ENCODE measurements at places on chromosomes 7 and 10.

GRCh38 chr10:63240807-63241206 lies 107.7 kb downstream of the NRBF2 start:
- no peak for DNase-seq

DNA sequence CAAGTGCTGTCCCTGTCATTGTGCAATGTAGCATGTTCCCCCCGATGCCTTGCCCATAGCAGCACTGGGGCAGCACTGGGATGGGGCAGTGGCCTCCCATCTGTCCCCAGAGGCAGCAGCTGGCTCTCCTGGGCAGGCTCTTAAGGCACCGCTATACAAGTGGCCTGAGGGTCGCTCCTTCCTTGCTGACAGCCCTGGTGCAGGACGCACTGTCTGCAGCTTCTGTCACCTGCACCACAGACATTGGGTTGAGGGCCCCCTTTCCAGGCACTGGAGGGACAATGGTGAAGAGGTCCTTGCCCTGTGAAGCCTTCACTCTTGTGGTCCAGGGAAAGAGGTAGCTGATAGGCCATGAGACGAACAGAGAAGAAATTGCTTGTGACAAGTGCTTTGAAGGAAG lies 10.6 kb downstream of the CPSF4 start:
- no peak for DNase-seq

DNA sequence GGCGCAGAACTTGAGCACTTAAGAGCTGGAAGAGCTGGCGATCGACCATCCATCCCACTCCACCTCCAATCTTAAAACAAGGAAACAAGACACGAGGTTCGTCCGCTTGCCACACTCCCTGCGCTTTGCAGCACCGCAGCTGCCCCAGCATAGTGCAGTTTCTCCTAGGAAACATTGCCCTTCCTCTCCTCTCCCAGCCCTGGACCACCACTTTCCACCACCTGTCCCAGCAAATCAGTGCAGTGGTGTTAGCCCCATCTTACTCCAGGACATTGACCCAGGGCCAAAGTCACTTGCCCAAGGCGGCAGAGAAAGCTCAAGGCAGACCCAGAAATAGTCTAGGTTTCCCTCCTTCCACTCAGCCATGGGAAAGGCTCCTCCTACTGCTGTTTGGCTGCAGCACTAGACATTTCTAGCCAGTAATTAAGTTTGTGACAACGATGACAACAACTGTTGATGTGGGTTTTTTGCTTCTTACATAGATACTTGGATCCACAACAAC lies 1.5 kb upstream of the PARD3 start:
- peak; percentile 22 for DNase-seq

DNA sequence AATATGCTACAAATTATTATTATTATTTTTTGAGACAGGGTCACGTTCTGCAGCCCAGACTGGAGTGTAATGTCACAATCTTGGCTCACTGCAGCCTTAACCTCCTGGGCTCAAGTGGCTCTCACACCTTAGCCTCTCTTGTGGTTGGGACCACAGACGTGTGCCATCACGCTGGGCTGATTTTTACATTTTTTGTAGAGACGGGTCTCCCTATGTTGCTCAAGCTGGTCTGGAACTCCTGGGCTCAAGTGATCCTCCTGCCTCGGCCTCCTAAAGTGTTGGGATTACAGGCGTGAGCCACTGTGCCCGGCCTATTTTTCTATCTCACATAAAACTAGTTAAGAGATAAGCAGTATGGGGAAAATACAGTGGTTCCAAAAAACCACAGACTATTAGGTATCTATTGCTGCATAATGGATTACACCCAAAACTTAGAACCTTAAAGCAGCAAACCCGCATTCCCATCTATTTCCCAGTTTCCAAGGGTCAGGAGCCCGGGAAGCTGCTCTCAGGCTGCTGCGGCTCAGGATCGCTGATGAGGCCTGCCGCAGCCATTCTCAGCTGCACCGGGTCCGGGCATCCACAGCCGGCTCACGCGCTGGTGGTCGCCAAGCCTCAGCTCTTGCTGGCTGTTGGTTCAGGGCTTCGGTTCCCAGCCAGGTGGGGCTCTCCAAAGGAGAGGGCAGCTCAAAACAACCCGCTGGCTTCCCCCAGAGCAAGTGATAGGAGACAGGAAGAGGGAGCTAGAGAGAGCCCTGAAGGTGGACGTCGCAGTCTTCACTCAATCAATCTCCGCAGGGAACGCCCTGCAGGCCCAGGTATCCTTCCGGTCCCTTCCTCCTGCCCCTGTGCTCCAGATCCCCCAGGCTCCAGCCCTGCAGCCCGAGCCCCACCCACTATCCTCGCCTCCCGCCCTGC lies 128.2 kb downstream of the UBE2H start:
- DNase-seq, result peak; percentile 77

GRCh38 chr10:20298417-20298816 lies 482.2 kb downstream of the PLXDC2 start:
- no peak for DNase-seq

DNA sequence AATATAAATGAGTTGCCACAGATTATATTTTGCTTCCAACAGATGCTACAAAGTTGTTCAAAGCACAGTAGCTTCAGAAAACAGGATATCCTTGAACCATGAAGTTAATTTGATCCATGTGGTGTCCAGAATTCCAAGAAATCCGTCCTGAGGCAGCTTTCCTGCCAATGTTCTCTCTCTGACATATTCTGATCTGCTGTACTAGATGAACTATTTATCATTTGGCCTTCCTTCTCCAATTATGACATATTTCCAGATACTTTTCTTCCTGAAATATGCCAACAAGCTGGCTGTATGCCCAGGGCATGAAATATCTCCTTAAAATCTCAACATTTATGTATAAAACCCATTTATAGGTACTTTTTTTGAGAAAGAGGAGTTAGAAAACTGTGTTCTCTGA lies 141.1 kb downstream of the SPAG6 start:
- no peak for DNase-seq

- no peak for DNase-seq
These were observed 956.6 kb downstream of the GATA3 start for GRCh38 chr10:9010931-9011670.

DNA sequence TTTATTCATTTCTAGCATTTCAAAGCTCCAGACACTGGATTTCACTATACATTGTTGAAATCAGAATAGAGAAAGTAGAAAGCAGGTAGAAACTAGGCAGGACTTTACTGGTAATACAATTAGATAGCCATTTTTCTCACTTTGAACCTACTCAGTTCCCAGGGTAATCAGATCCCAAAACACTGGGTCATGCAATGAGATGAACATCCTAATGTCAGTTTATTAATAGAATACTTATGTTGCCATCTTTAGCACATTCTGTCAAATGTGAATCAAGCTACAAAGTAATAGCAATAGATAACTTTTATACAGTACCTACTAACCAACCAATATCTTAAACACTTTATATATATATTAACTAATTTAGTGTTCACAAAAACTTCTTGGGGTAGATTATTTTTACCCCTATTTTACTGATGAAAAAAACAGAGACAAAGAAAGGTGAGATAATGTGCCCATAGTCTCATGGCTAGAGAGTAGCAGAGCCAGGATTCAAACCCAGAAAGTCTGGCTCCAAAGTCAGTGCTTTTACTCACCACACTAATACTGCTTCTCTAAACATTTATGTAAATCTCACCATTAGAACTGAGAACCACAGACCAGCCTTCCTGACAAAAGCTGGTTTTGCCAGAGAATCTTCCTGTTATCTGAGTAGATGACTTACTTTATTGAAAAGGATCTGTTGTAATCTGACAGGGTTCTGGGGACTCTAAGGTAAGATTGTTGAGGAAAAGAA lies 153.8 kb upstream of the KAT6B start:
- DNase-seq, result no peak

DNA sequence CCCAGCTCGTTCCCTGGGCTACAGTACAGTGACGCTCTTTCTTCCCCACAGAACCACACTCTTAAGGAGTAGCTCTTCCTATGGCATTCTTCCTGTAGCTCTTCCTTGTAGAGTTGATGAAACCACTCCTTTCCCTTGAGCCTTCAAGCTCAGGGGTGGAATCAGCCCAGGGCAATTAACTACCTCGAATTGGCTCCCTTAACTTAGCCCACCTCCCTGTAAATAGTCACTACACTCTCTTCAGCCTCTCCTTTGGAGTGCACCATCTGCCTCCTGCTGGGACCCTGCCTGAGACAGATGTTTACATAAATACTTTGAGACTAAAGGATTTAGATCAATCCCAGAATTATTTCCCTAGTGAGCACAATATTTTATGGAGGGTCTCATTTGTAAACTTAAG lies 537.8 kb upstream of the AUTS2 start:
- no peak for DNase-seq

- DNase-seq, result peak; percentile 52
These were observed 825 bp downstream of the RAB11FIP2 start for GRCh38 chr10:118045837-118046394.

DNA sequence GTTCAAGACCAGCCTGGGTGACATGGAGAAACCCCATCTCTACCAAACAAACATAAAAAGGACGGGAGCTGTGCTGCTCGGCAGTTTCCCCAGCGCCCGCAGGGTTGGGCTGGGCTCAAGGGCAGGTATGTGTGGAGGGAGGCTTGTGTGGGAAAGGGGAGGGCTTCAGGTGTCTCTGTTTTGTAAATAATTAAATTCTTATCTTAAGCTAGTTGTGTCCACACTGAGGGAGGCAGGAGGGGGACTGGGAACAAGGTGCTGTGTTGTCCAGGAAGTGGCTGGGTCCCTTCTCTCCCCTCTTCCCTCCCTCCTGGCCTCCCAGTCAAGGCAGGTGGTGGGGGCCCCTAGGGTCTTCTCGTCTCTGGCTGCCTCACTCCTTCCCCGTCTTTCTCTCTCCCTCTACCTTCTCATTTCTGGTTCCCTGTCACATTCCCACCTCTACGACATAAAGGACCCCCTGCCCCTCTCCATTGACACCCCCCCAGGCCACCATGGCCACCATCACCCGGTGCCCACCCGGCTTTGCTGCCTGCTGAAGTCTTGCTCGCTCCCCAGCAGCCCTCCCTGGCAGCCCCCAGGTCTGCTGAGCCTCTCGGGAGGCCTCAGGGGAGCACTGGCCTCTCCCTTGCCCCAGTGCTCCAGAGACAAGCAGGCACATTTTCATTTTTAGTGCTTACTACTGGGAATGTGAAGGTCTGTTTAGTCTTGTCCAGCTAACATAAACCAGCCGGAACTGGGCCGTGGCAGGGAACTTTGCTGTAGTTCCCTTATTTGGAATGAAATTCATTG lies 19.3 kb downstream of the NEURL1 start:
- DNase-seq, result no peak

DNA sequence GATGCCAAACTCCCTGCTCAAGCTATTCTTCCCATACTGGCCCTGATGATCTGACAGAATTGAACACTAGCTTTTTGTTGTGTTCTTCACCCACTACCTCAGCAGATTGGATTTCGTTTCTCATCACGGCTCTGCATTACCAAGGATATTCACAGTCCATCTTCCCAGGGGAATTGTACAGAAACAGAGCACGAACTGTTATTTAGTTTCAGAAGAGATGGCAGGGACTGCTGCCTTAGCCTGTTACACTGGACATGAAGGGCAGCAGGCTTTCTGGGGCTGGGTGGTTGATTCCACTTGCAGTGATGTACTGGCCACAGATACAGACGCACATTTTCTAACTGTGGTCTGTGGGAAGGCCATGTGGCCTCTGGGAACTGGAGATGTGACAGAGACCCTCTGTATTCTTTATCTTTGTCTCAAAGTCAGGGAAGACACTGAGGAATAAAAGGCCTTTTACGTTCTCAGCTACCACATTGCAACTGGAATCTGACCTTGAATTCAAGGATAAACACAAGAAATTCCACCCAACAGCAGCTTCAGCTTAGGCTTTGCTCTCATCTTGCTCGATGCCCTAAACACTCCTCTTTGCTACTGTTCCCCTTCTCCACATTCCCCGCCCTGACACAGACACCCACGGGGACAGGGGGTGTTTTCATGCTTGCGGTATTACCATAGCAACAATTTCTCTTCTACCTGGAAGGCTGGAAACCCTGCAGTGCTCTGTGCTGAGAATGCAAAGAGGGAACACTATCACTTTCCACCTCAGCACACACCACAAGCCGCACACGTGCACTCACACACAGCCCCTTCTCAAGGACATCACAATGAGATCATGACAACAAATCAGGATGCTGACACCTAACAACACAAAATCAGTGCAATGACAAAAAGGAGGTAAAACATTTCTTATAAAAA lies 81.7 kb downstream of the RNF216 start:
- no peak for DNase-seq

DNA sequence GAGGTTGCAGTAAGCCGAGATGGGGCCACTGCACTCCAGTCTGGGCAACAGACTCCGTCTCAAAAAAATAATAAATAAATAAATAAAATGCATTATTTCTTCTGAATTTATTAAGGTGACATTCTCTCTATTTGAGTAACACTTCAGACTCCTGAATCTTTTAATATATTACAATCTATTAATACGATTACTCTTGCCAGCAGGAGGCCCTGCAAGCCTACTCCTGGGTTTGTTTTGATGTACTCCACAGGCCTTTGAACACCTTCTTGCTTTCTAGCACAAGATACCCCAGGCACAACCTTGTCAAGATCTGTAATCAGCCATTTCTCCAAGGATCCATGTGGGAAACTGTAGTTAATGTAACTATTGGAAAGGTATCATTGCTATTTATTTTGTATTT lies 63.5 kb downstream of the COBL start:
- no peak for DNase-seq

GRCh38 chr10:26367771-26368170 lies 70.4 kb upstream of the APBB1IP start:
- DNase-seq, result peak; percentile 33

GRCh38 chr7:122166740-122167139 lies 22.7 kb upstream of the AASS start:
- DNase-seq, result peak; percentile 68

GRCh38 chr7:78412216-78412858 lies 613.8 kb downstream of the PHTF2 start:
- DNase-seq, result peak; percentile 3

GRCh38 chr10:33681595-33681994 lies 347.1 kb upstream of the NRP1 start:
- no peak for DNase-seq

GRCh38 chr10:132408367-132408781 lies 11.4 kb downstream of the PWWP2B start:
- DNase-seq, result no peak

DNA sequence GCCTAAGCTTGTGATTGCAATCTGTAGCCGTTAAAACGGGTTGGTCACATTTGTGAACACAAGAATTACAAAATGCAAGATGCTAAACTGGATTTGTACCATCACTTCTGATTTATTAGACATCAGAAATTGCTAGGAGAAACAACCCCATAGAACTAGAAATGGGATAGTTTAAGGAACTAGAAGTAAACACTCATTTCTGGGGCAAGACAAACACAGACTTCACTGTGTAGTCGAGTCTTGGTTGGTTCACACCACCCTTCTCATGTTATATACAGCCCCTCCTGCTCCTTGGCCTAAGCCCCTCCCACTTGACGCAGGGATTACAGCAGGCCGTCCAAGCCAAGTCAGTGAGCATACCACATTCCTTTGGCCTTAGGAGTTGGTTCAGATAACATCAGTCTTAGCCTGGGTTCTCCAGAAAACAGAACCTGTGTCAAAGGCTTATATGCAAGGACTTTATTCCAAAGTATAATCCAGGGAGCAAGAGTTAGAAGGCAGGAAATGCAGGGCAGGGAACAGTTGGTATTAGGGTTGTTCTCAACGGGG lies 2.0 kb upstream of the NRAP start:
- DNase-seq, result peak; percentile 76

GRCh38 chr10:36187380-36188079 lies 545.4 kb upstream of the FZD8 start:
- DNase-seq, result no peak
